ENCODE measurements at places on chromosomes 1 and 21.

- no peaks in the 10 kb centered on the region for H3K36me3 ChIP-seq
- no peak overlapping the region for H3K4me3 ChIP-seq
- peaks cover 19% of the 10 kb centered on the region for H3K27me3 ChIP-seq
- ATAC-seq, result no peak
- no peak overlapping the region for H3K27ac ChIP-seq
Observed at GRCh38 chr1:103496014-103496635, 29.4 kb upstream of the RNPC3 start.

- peaks cover 29% of the 10 kb centered on the region for H3K36me3 ChIP-seq
- no peaks in the 10 kb centered on the region for H3K27me3 ChIP-seq
- H3K4me1 ChIP-seq, result peaks cover 61% of the 10 kb centered on the region
- H3K4me3 ChIP-seq, result peak overlapping the region; percentile 96
Observed at GRCh38 chr1:101237229-101237837, 514 bp downstream of the S1PR1 start.

GRCh38 chr1:93964096-93964776, 55.0 kb upstream of the GCLM start:
- no peak overlapping the region for H3K4me3 ChIP-seq
- no peaks in the 10 kb centered on the region for H3K4me1 ChIP-seq
- no peaks in the 10 kb centered on the region for H3K36me3 ChIP-seq
- H3K27me3 ChIP-seq, result peaks cover 12% of the 10 kb centered on the region
- no peak for ATAC-seq
- H3K27ac ChIP-seq, result no peak overlapping the region

- H3K4me1 ChIP-seq, result no peaks in the 10 kb centered on the region
- ATAC-seq, result no peak
- H3K27me3 ChIP-seq, result no peaks in the 10 kb centered on the region
- no peak overlapping the region for H3K27ac ChIP-seq
- no peak overlapping the region for H3K4me3 ChIP-seq
Observed at GRCh38 chr1:87111659-87112371, 197.4 kb downstream of the HS2ST1 start.

DNA sequence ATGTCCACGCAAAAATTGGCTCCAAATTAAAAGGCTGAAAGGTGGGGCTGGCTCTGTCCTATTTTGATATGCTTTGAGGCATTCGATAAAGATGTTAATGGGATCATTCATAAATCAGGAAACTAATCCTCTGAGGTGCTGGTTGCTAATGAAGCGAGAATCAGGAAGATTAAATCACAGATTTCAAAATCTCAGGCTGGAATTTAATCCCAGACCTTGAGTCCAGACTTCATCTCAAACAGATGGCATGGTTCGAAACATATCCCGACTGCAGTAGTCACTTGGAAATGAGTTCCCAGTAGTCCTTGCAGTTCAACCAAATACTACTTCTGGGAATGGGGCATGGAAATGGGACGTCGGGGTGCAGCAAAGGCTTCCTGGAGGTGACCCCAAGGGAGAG, 4.5 kb upstream of the KLF17 start:
- H3K27me3 ChIP-seq, result peaks cover 8% of the 10 kb centered on the region
- H3K27ac ChIP-seq, result no peak overlapping the region
- no peak overlapping the region for H3K4me3 ChIP-seq
- H3K4me1 ChIP-seq, result no peaks in the 10 kb centered on the region
- H3K36me3 ChIP-seq, result no peaks in the 10 kb centered on the region

DNA sequence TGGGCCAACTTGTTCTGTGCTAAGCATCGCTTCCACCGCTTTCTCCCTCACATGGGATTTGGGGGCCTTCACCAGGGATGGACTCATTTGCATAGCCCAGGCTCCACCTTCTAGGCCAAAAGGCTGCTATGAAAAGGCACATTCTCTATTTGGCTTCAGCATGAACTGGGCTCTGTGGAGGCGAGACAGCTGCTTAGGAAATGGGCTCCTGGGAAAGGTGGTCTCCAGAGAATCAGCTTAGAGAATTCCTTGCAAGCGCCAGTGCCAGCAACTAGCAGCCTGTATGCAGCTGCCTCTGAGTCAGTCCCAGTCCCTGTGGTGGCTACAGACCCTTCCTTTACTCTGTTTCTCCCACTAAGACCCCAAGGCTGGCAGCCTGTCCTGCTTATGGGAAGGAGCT, 214.5 kb downstream of the HIVEP3 start:
- H3K36me3 ChIP-seq, result no peaks in the 10 kb centered on the region
- no peak for ATAC-seq
- H3K4me1 ChIP-seq, result peaks cover 32% of the 10 kb centered on the region
- no peak overlapping the region for H3K27ac ChIP-seq
- H3K27me3 ChIP-seq, result no peaks in the 10 kb centered on the region

DNA sequence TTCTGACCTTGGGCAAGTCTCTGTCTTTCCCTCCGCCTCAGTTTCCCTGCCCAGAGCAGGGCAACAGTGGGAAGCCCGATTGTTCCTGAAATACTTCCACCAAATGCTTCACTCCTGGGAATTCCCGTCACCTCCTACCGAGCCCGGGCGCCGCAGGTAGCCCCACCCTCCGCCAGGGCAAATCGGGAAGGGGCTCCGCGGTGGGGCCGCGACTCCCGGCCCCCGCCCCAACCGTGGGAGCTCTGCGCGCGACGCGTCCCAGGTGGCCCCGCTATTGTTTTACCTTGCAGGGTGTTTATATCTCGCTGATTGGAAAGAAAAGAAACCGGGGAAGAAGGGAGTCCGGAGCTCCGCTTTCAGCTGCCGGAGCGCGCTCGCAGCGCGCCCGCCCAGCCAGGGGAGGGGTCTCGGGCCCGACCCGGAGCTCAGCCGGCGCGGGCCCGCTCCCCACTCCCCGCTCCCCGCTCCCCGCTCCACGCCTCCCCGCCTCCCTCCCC, 407 bp downstream of the IGSF3 start:
- H3K4me1 ChIP-seq, result peaks cover 16% of the 10 kb centered on the region
- H3K4me3 ChIP-seq, result peak overlapping the region; percentile 77
- H3K27me3 ChIP-seq, result peaks cover 53% of the 10 kb centered on the region
- H3K36me3 ChIP-seq, result peaks cover 22% of the 10 kb centered on the region

DNA sequence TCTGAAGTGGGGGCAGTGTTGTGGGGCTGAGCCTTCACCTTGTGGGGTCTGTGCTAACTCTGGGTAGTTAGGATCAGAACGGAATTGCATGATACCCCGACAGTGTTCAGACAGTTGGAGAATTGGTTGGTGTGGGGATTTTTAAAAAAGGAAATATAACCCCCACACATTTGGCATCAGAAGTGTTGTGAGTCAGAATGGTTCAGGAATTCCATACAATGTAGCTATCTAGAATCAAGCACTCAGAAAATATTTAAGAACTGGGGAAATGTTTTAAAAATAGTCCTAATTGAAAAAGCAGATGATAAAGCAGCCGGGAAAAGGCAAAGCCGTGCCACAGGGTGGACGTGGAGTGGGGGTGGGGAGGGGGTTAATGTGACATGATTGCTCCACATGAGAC, 6.5 kb upstream of the S100A7 start:
- ATAC-seq, result no peak
- no peaks in the 10 kb centered on the region for H3K4me1 ChIP-seq
- no peaks in the 10 kb centered on the region for H3K36me3 ChIP-seq
- no peak overlapping the region for H3K4me3 ChIP-seq
- peaks cover 48% of the 10 kb centered on the region for H3K27me3 ChIP-seq

DNA sequence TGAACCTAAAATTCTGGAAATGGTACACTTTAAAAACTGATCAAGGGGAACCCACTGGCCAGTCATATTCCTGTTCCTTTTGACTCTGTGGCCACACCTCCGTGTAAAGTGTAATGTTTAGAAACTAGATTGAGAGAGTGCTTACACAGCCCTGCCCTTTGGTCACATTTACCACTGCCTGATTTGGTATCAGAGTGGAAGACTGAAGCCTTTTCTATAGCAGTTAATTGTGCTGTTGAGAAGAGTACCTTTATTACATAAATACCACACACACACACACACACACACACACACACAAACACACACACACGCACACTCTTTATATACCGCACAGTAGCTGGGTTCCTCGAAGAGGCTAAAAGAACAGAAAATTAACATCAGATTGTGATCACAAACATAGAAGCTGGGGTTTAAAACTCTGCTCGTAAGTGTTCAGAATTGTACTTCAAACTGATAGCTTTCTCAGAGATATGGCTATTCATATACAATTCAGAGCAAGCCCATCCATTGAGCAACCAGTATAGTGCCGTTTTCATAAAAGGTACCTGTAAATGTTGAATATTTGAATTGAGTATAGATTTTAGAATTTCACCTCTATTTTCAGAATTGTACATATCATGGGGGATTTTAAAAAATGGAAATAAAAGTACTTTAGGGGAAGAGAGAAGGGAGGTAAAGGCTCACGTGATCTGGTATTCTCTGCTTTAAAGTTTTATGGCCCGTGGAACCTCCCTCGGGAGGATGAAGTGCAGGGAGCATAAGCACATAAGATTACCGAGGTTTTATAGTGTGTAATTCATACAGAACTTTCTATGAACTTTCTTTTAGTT, 37.5 kb downstream of the CAMTA1 start:
- peaks cover 39% of the 10 kb centered on the region for H3K4me1 ChIP-seq
- no peaks in the 10 kb centered on the region for H3K27me3 ChIP-seq
- H3K36me3 ChIP-seq, result peaks cover 17% of the 10 kb centered on the region
- H3K27ac ChIP-seq, result peak overlapping the region; percentile 61

GRCh38 chr21:31885146-31885545, 12.3 kb downstream of the HUNK start:
- H3K36me3 ChIP-seq, result no peaks in the 10 kb centered on the region
- ATAC-seq, result no peak
- no peaks in the 10 kb centered on the region for H3K4me1 ChIP-seq
- no peak overlapping the region for H3K27ac ChIP-seq

DNA sequence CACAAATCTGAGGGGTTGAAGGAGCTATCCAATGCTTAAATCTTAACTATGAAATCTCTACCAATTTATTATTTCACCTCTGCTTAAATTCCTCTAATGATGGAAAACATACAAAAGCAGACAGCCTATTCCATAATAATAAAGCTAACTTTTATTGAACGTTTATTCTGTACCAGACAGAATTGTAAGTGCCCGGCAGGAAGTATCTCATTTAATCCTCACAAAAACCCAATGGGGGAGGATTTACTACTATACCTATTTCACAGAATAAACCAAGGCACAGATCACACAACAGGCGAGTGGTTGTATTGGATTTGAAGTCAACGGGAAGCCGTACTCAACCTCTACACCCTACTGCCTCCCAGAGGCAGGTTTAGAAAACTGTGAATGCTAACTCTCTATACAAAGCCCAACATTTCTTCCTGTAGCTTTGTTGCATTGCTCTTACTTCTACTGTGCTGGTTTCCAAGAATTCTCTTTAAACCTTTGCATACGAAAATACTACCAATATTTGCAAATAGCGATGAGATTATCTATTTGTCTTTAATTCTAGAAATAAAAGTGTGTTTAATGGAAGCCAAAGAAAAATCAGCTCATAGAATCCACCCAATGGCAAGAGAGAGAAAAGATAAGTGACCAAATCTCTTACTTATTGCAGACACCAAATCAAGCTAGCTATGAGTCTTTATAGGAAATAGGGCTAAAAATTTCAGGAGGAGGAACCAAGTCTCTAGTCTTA, 33.5 kb upstream of the C1orf53 start:
- H3K4me3 ChIP-seq, result no peak overlapping the region
- H3K27me3 ChIP-seq, result no peaks in the 10 kb centered on the region
- ATAC-seq, result peak; percentile 75
- H3K27ac ChIP-seq, result no peak overlapping the region
- no peaks in the 10 kb centered on the region for H3K4me1 ChIP-seq

GRCh38 chr1:116738673-116739370, 15.4 kb upstream of the CD2 start:
- peak; percentile 76 for ATAC-seq
- H3K27me3 ChIP-seq, result no peaks in the 10 kb centered on the region
- H3K4me3 ChIP-seq, result peak overlapping the region; percentile 21
- peaks cover 48% of the 10 kb centered on the region for H3K4me1 ChIP-seq
- H3K27ac ChIP-seq, result peak overlapping the region; percentile 79

DNA sequence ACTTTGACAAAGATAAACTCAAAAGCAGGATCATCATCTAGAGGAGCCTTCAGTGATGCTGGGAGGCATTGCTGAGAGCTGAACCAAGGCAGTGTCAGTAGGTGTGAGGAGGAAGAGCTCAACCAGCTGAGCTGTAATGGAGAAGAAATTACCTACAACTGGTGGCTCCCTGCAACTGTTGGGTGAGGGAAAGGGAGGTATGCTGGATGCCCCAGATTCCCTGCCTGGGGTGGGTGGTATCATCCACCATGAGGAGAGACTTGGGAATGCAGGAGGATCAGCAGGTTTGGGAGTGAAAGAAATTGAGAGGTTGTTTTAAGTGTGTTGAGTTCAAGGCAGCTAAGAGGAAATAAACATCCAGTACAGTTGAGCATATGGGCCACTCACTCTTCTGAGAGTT, 199.8 kb downstream of the DNM3 start:
- peaks cover 21% of the 10 kb centered on the region for H3K36me3 ChIP-seq
- H3K27me3 ChIP-seq, result no peaks in the 10 kb centered on the region
- no peaks in the 10 kb centered on the region for H3K4me1 ChIP-seq
- no peak for ATAC-seq
- H3K27ac ChIP-seq, result no peak overlapping the region

- H3K27me3 ChIP-seq, result no peaks in the 10 kb centered on the region
- peaks cover 50% of the 10 kb centered on the region for H3K4me1 ChIP-seq
- H3K4me3 ChIP-seq, result no peak overlapping the region
- no peak for ATAC-seq
- peaks cover 51% of the 10 kb centered on the region for H3K36me3 ChIP-seq
Observed at GRCh38 chr1:171783816-171784530, 2.5 kb downstream of the METTL13 start.

- H3K4me1 ChIP-seq, result peaks cover 49% of the 10 kb centered on the region
- peak overlapping the region; percentile 19 for H3K27ac ChIP-seq
- H3K4me3 ChIP-seq, result no peak overlapping the region
- ATAC-seq, result no peak
Observed at GRCh38 chr1:36248250-36248894, 24.1 kb downstream of the THRAP3 start.

GRCh38 chr1:63321066-63321784, 1.1 kb upstream of the FOXD3 start:
- peak overlapping the region; percentile 62 for H3K27ac ChIP-seq
- peaks cover 26% of the 10 kb centered on the region for H3K4me1 ChIP-seq
- peaks cover 65% of the 10 kb centered on the region for H3K27me3 ChIP-seq
- peaks cover 13% of the 10 kb centered on the region for H3K36me3 ChIP-seq

GRCh38 chr1:214326406-214326805, 45.4 kb downstream of the SMYD2 start:
- H3K4me1 ChIP-seq, result peaks cover 20% of the 10 kb centered on the region
- H3K27ac ChIP-seq, result no peak overlapping the region
- H3K27me3 ChIP-seq, result no peaks in the 10 kb centered on the region
- peaks cover 9% of the 10 kb centered on the region for H3K36me3 ChIP-seq
- H3K4me3 ChIP-seq, result no peak overlapping the region
- ATAC-seq, result peak; percentile 54

- no peak overlapping the region for H3K4me3 ChIP-seq
- no peaks in the 10 kb centered on the region for H3K27me3 ChIP-seq
- no peak for ATAC-seq
- no peaks in the 10 kb centered on the region for H3K36me3 ChIP-seq
- H3K27ac ChIP-seq, result no peak overlapping the region
Observed at GRCh38 chr1:73593364-73593763, 604.6 kb downstream of the LRRIQ3 start.
